ENCODE measurements at places on chromosomes 4 and X.

DNA sequence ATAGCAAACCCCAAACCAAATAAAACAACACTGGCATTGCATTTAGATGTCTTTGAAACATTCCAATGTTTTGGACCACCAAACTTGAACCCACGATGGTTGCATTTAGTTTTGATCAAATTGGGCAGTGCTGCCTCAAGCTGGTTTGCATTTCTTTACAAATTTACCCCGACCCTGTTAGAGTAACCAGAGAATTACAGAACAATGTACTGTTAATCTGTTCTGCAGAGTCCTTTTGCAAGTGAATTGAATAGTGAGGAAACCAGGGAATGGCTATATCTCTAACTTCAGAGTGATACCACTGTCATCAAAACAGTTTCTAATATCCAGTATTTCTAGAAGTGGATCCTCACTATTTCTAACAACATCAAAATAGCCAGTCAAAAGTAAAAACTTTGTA lies 49.5 kb upstream of the GYPA start:
- no peak for DNase-seq

DNA sequence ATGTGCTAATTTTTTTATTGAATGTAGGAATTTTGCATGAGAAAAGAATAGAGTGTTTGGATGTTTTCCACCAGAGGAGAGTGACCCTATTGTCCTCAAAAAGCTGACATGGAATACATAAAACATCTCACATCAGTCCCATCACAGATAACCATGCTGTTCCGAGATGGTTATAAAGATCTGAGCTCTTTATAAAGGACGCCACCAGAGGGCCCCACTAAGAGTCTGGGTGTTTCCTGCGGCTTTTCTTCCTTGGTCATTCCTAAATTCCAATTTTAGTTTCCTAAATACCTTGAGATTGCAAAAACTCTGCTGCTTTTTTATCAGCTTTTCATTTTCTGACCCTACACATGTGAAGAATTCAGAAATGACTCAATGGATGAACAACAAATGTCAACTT lies 504.5 kb upstream of the FRG1 start:
- no peak for DNase-seq

DNA sequence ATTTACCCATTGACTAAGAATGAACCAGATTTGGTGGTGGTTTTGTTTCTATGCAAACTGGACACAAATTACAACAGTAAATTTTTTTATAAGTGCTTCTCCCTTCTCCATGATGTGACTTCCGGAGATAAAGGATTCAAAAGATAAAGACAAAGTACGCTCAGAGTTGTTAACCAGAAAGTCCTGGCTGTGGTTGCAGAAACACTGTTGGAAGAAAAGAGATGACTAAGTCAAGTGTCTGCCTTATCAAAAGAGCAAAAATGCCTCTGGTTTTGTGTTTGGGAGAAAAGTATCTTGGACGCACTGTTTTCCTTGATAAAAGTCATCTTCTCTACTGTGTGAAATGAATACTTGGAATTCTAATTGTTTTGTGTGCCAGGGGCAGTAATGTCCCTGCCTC lies 213.4 kb downstream of the GC start:
- DNase-seq: no peak

GRCh38 chrX:134526399-134526798 lies 66.4 kb downstream of the HPRT1 start:
- DNase-seq: no peak

DNA sequence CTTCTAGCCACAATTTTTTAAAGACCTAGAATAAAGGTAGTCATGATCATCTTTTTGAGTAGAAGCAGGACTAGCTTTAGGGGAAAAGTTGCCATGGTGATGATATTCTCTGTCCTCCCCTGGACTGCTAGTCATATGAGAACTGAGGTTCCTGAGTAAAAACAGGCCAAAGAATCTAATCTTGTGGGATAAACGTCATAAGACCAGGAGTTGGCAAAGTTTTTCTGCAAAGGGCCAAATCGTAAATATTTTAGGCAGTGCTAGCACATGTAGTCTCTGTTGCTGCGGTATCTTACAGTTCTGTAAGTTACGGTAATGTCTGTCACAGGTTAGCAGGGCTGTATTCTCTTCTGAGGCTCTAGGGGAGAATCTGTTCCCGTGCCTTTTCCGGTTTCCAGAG lies 3.4 kb downstream of the PRPS2 start:
- DNase-seq: no peak

- DNase-seq: no peak
Observed at GRCh38 chr4:38023347-38024205, 63.4 kb downstream of the PTTG2 start.

GRCh38 chr4:38101563-38101962 lies 141.4 kb downstream of the PTTG2 start:
- no peak for DNase-seq

GRCh38 chr4:178871476-178871875 lies 1429.2 kb upstream of the AGA start:
- DNase-seq: no peak

DNA sequence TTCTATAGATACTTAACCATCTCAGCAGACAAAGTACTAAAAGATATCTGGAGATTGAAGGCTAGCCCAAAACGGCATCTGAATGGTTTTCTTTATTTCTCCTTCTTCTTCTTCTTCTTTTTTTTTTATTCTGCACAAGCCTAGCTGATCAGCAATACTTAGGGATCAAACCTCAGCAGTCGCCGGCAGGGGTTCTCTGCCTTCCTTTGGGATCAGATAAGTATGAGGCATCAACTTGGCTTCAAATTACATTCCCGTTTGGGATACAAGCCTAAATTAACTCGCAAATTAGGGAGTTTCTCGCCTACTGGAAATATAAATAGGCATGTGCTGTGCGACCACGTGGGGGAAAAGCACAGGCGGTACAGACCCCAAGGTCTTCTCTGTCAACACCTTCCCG lies 730 bp downstream of the CT55 start:
- DNase-seq: no peak

DNA sequence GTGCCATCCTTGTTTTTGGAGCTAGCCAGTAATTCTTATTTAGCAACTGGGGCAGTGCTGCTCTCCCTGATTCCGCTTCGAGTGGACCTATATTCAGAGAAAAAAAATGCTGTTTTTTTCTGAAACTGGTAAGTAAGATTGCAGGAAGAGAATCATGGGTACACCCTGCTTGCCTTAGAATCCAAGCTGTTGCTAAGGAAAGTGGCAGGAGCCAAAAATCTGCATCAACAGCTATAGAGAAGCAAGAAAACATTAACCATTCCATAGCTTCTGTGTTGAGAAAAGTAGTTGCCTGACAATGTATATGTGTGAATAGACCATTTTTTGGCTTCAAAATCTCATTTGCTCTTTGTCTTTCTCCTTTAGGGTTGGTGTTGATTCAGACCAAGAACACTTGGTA lies 44.5 kb downstream of the SLC9A6 start:
- no peak for DNase-seq

DNA sequence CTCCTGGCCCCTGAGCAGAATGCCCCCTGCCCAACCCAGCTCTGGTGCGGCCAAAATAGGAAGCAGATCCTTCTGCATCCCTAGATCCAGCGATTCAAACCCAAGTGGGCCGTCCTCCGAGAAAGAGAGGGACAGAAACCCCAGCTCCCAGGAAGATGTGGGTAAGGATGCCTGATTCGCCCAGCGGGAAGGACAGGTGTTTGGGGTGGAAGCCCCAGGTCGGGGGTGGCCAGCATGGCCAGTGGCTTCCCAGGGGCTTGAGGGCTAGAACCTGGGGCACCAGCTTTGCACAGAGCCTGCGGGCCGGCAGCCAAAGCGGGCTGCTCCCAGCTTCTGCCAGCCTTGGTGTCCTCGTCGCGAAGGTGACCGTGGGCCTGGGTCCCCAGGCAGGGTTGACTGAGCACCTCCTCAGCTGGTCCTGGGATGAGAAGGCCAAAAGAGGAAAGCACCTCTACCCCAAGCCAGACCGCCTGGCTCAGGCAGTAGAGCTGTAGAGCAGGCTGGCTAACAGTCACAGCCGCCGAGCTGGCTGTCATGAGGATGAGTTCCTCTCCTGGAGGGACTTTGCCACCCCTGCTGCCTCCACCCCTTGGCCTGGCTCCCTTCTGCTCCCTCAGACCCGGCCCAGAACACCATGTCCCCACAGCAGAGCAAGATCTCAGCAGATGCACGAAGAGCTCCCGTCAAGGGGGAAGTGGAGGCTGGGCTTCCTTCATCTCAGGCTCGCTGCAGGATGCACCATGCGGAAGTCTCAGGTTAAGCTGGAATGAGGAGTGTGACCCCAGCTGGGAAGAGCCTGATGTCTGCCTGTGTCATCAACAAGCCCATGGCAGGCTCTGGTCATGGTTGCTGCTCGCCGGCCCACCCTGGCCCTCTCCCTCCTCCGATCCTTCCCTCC lies 59.9 kb downstream of the CPZ start:
- DNase-seq: no peak

GRCh38 chr4:127732623-127733328 lies 2.6 kb downstream of the SLC25A31 start:
- no peak for DNase-seq

GRCh38 chrX:25755194-25755593 lies 382.9 kb upstream of the MAGEB18 start:
- DNase-seq: no peak

DNA sequence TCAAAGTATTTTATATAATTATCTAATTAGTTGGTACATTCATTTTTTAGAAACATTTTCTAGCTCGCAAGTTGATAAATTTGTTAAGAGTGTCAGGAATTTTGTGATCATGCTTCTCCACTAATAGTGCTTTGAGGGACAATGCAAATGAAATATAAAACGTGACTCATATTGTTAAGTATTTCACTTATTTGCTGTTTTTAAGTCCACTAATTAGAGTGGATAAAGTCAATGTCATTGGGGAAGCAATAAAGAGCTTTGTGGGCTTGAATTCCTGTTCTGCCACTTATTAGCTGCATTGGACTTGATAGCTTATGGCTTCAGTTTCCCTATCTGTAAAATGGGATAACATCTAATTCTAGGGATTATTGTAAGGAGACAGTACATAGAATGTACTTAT lies 26.5 kb upstream of the ANAPC4 start:
- DNase-seq: no peak

- no peak for DNase-seq
Observed at GRCh38 chrX:10831716-10832502, 211.5 kb upstream of the MID1 start.

DNA sequence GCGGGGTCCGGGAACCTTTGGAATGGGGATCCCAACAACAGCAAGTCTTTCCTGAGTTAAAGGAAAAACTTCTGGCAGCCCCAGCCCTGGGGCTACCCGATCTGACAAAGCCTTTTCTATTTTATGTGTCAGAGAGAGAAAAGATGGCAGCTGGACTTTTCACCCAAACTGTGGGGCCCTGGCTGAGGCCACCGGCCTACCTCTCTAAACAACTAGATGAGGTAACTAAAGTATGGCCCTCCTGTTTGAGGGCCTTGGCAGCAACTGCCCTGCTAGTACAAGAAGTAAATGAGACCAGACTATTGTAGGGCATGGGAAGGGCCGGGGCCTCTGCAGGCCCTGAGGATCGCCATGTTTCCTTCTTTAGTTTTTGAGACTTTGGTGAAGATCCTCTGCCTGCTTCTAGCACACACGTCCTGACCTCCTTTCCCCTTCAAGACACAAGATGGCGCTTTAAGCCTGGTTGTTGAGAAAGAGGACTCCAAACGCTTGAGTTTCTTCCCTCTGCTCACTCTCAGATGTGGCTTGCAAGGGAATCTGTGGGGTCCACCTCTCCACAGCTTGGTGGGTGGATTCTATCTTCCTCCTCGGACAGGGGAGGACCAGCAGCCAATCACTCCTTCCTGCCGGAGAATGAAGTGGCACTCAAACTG lies 18.5 kb upstream of the DRD5 start:
- DNase-seq: peak; percentile 1

GRCh38 chr4:188282471-188283232 lies 143.4 kb downstream of the TRIML1 start:
- DNase-seq: no peak

DNA sequence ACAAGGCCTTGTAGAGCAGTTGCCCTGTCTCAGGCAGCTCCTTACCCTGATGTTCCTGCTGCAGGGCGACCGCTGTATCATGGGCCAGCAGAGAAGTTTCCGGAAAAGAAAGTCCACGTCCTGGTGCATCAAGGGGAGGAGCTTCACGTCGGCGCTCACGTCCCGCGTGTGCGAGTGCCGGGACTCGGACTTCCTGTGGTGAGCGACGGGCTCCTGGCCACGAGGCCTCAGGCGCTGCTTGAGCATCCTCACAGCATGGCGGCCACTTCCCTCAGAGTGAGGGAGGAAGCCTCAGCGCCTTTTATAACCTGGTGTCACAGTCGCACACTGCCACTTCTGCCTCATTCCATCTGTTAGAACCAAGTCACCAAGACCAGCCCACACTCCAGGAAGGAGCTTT lies 225.5 kb downstream of the AFAP1 start:
- no peak for DNase-seq

DNA sequence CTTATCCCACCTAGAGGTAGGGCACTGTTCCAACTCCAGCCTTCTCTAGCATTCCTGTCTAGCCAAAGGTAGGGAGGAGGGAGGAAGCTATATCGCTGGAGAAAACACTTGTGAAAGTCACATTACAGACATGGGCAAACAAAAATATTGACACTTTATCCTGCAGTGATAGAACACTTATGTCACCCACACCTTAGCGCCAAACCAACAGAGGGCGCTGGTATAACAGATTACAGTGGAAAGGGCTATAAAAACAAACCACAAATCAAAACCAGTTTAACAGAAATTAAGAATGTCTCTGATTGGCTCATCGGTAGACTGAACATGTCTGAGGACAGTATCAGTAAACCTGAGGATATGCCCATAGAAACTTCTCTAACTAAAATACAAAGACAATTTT lies 451.3 kb downstream of the TLL1 start:
- no peak for DNase-seq

DNA sequence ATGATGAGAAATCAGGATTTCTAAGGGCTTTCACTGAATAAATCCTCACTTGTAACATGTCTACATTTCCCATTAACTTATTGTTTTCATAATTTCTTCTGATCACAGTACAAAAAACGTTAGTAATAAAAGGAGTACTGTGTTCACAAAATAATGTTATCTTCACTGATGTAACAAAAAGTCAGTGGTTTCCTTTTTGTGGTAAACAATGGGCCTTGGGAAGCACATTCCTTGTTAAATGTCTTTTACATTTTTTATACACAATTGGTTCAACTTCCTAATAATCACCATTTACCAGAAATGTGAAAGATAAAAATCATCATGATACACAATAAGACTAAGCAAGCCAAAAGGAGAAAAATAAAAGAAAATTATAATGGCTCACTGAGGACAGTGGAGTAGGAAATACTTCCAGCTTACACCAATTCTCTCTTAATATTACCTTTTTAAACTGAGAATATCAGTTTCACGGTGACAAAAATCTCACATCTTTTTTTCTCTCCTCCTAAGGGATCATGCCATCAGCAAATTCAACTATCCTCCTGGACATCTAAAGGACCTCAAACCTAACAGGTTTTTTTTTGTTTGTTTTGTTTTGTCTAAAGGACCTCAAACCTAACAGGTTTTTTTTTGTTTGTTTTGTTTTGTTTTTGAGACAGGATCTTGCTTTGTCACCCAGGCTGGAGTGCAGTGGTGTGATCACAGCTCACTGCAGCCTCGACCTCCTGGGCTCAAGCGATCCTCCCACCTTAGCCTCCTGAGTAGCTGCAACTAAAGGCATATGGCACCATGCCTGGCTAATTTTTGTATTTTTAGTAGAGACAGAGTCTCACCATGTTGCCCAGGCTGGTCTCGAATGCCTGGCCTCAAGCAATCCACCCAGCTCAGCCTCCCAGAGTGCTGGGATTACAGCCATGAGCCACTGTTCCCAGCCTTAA lies 57.3 kb downstream of the FRYL start:
- no peak for DNase-seq

GRCh38 chr4:1644891-1645657 lies 39.0 kb downstream of the FAM53A start:
- DNase-seq: no peak

GRCh38 chr4:182916483-182917181 lies 554 bp downstream of the DCTD start:
- DNase-seq: peak; percentile 12
